ENCODE measurements at places on chromosomes 2 and 18.

DNA sequence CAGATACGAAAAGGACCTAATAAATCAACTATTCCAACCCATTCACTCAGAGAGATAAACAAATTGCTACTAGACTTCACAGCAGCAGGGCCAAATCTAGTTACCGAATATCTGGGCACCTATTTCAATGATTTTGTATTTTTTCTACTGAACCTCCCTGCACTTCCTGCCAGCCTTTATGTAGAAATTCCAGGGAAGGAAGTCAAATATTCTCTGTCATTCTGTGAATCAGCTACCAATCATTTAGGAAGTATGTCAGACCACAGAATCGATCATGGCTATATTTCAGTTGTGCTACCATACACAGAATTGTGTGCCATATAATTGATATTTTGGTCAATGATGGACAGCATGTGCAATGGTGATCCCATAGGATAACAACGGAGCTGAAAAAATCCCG lies 109.6 kb upstream of the SPOPL start:
- DNase-seq, result no peak

DNA sequence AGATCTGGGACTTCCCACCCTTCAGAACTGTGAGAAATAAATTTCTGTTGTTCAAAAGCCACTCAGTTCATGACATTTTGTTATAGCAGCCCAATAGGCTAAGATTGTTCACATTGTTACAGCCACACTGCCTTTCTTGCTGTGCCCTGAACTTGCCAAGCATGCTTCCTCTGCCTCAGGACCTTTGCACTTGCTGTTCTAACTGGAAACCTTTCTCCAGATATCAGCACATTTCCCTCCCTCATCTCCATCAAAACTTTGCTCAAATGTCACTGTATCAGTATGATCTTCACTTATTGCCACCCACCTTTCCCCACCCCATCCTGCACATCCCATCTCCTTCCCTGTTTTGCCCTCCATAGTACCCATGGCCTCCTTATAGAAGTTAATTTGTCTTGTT lies 32.1 kb upstream of the MFSD6 start:
- DNase-seq, result no peak

DNA sequence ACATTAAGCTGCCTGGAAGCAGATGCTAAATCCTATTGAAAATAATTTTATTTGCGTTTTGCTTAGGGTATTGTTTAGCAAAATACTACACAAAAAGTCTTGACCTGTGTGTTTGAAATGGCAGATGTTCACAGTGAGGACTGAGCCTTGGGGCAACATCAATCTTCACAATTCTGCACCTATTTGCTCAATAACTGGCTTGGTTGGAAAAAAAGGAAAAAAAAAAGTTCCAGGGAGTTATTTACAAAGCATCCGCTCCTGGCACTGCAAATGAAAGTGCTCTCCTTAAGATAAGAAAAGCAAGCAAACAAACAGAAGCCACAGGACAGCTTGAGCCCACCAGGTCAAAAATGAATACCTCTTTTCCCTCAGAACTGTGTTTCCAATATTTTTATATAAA lies 77.7 kb downstream of the MAP2 start:
- no peak for DNase-seq

DNA sequence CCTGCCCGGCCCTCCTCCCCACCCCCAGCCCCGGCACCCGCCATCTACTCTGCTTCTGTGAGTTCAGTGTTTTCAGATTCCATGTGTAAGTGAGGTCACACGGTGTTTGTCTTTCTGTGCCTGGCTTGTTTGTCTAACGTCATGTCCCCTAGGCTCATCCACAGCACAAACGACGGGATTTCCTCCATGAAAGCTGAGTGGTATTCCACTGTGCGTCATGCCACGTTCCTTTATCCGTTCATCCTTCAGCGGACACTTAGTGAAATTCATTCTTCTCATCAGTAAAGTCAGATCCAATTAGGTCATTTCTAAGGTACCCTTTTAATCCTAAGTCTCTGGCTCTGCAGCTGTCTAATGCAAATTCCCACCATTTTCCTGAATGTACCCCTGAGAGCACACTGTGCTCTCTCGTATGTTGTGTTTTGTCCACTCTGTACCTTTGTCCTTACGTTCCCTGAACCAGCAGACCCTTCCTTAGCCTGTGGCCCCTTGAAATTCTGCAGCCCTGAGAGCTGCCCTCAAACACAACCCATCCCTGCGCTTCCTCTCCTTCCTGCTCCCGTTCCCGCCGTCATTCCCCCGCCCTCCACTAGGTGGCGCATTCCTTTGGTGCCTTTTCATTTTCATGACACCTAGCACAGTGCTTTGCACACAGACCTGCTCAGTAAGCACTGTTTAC lies 44.1 kb downstream of the TRAPPC12 start:
- DNase-seq, result peak; percentile 54

GRCh38 chr2:16119741-16120140 lies 179.4 kb downstream of the MYCN start:
- no peak for DNase-seq

DNA sequence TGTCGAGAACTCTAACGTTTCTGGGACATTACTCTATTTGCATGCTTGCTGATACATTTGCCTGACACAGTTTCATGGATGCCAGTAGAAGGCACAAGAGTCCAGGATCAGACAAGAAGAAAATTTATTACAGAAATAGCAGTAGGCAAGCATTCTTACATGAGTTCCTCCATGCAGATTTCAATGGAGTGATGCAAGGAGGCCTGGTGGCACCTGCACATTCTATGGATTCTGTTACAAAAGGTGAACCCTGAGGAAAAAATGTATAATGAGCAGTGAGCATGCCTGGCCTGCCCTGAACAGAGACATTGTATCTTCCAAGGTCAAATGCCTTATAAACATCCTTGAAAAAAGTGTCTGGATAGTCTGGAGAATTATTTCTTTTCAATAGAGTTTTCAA lies 142.9 kb downstream of the DSEL start:
- no peak for DNase-seq

DNA sequence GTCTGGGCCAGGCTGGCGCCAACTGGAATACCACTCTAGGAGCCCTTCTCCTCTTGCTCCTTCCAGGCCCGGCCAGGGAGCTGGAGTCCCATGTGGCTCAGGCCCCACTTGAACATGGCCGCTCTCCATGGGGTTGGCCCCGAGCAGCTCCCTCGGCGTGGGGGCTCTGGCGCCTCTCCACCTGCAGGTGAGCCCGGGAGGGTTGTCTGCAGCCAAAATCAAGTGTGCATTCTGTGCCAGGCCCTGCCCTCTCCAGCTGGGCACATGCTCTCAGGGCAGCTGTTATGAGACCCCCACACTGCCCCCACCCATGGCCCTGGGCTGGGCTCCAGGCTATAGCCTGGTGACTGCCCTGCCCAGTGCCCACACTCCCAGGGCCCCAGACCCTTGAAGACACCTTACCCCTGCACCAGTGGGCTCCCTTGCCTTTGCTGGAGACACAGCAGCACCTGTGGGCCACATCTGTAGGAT lies 45.8 kb upstream of the HS6ST1 start:
- DNase-seq, result no peak

DNA sequence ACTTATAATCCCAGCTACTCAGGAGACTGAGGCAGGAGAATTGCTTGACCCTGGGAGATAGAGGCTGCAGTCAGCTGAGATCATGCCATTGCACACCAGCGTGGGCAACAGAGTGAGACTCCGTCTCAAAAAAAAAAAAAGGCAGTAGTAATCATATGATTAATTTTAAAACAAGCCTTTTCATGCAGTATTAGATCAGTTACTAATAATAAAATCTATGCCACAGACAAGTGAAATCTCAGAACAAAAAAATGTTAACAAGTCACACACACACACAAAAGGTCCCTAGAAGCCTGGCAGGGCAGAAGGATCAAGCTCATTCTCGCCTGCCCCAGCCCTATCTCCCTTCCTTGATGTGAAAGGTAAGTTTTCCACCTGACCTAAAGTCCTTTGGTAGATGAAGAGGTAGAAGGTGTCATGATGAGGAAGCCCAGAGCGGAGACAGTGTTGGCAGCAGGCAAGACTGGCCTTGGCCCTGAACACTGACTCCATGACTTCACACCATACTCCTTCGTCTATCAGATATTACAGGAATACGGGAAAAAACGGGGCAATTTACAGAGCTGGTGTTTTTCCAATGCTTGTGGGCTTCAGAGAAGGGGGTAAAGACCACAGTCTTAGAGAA lies 10.6 kb downstream of the KDSR start:
- DNase-seq, result no peak

DNA sequence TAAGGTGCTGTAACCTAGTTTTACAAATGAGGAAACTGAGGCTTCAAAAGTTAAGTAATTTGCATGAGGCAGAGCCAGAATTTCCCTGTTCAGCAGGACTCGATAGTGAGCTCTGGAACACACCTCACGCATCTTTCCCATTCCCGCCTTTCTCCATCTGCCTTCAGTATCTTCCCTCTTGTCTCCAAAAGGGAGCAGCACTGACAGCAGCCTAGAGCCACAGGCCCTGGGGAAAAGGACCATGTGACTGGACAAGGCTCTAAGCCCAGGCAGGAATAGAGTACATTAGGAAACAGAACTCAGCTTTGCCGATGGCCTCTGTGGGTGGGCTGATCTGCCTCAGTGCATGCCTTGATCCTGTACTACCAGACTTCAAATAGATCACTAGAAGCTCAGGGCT lies 21.5 kb downstream of the GPR155 start:
- no peak for DNase-seq

GRCh38 chr2:146003337-146003736 lies 1483.4 kb upstream of the ZEB2 start:
- no peak for DNase-seq

- DNase-seq, result no peak
Measured at GRCh38 chr2:7724336-7724735, 807.1 kb downstream of the RNF144A start.

DNA sequence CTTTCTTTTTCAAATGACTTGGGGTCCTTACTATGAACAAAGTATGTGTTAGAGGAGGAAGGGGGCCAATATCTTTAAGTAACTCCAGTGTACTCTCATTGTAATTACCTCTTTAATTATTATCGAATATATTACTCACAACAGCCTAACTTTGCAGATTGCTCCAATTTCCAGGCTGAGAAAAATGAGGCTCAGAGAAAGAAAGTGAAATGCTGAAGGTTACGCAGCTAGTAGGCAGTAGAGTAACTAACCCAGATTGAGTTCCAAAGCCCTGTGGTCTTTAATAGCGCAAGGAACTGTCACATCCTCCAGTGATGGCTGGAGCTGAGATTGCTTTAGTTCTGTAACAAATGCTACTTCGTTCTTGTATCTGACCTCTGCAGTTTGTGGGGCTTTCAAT lies 2.2 kb upstream of the GYPC start:
- no peak for DNase-seq

DNA sequence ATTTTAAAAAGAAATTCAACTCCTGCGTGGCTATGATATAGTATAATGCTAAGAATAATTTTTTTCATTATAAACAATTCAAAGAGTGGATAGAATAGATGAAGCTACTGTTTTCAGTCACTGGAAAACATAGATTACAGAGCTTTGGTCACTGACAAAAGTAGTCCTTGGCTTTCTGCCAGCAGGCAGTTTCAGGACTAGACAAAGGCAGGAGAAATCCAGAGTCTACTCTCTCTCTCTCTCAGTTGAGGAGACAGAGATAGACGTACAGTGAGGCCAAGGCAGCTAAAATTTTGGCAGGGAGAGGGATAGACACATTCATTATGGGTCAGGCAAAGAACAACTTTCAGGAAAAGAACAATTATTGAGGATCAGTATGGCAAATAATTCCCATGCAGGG lies 491.4 kb upstream of the CRIM1 start:
- no peak for DNase-seq

DNA sequence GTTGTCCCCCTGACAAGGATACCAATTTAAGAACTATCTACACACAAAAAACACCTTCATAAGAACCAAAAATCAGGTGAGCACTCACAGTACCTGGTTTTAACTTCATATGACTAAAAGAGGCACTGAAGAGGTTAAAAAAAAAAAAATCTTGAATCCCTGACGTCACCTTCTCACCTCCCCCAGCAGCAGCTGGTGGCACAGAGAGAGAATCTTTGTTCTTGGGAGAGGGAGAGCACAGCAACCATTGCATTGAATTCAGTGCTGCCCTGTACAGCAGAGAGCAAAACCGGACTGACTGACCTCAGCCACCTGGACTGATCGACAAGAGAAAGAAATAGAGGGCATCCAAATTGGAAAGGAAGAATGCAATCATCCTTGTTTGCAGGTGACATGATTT lies 566.0 kb downstream of the TMX3 start:
- DNase-seq, result no peak

GRCh38 chr2:172742931-172743540 lies 7.4 kb downstream of the RAPGEF4 start:
- no peak for DNase-seq

DNA sequence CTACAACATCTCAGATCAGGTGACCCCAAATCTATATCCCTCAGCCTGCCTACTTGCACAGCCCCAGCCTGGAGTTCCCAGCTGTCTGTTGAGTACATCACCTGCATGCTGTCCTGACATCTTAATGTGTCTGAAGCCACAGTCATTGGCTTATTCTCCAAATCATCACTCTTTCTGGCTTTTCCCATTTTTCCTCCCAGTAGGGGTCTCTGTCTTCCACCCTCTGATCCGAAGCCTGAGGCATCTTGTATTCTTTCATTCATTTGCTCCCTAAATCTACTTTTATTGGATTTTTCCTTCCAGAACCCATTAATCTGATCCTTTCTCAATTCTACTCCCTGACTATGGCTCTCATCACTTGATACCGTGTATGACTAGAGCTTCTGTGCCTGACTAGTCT lies 332.9 kb upstream of the DCC start:
- no peak for DNase-seq

DNA sequence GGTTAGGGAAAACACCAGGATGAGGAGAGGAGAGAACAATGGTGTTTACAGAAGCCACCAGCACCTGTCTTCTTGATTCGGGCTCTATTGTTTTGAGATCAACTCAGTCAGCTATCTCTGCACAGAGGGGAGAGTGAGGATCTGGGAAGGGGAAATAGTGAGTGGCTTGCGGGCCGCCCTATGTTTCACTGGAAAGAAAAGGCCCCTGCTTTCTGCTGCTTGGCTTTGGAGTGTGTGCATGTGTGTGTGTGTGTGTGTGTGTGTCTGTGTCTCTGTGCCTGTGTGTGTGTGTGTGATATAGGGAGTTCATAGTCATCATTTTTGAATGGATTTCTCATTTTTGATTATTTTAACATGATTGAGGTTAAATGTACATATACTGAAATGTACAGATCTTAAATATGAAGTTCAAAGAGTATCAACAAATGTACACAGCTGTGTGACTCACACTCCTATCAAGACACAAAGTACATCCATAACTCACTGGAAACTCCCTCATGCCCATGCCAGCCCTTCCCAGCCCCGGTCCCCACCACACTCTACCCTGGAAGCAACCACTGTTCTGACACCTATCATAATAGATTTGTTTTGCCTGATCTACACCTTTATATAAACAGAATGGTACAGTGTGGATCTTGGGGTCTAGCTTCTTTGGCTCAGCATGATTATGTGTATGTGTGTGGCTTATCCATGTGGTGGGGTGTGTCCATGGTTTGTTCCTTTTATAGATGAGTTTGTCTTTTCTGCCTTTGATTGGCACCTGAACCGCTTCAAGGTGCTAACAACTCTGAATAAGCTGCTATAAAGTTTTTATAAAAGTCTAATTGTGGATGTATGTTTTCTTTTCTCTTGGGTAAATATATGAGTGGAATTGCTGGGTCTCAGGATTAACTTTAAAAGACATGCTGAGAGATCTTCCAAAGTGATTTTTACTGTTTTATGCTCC lies 258.3 kb downstream of the SETBP1 start:
- no peak for DNase-seq

GRCh38 chr18:79625195-79625923 lies 54.2 kb upstream of the CTDP1 start:
- DNase-seq, result peak; percentile 58
